ENCODE measurements at places on chromosomes 7 and 10. TPM values are rescaled to one million over a fixed set of nuclear protein-coding genes. Genes with fewer than 3 reads are reported as not detected.

Gene CPEB3
- total RNA-seq = 1.1 TPM

- H3K27me3 ChIP-seq = no peaks in the 10 kb centered on the region
- no peaks in the 10 kb centered on the region for H3K36me3 ChIP-seq
- H3K4me1 ChIP-seq = no peaks in the 10 kb centered on the region
Observed at GRCh38 chr10:1643161-1643907, 94.0 kb downstream of the ADARB2 start.

Gene TBATA
- not detected for total RNA-seq

Gene XPNPEP1
- total RNA-seq = 71.3 TPM

DNA sequence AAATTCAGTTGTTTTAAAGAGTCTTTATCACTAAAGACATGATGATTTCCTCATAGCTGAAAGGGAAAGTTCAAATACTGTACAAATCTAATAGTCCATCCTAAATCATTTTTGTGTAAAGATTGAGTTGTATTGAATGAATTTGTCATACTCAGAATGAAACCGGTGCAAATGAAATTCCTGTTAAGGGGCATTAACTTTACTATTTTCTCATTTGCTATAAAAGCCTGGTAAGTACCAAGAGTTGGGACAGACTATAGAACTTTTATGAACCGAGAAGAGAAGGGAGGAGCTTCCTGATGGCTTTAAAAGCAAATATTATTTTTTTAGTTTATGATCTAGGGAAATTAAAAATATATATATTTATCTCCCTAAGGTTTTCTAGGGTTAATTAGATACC lies 260.0 kb upstream of the AKR1E2 start:
- H3K4me3 ChIP-seq = no peak overlapping the region
- no peaks in the 10 kb centered on the region for H3K36me3 ChIP-seq
- no peaks in the 10 kb centered on the region for H3K27me3 ChIP-seq
- H3K27ac ChIP-seq = no peak overlapping the region
- H3K4me1 ChIP-seq = no peaks in the 10 kb centered on the region

GRCh38 chr7:15795393-15795792 lies 108.9 kb upstream of the MEOX2 start:
- H3K27me3 ChIP-seq = no peaks in the 10 kb centered on the region
- H3K4me3 ChIP-seq = no peak overlapping the region
- no peak for DNase-seq
- H3K4me1 ChIP-seq = no peaks in the 10 kb centered on the region
- no peak overlapping the region for H3K27ac ChIP-seq
- H3K36me3 ChIP-seq = no peaks in the 10 kb centered on the region

- H3K36me3 ChIP-seq = no peaks in the 10 kb centered on the region
- H3K27me3 ChIP-seq = no peaks in the 10 kb centered on the region
- H3K27ac ChIP-seq = no peak overlapping the region
- no peak overlapping the region for H3K4me3 ChIP-seq
Observed at GRCh38 chr7:24125765-24126164, 158.2 kb upstream of the NPY start.

Gene HACD1
- total RNA-seq = 25.0 TPM

- DNase-seq = no peak
- H3K4me3 ChIP-seq = no peak overlapping the region
- peaks cover 2% of the 10 kb centered on the region for H3K36me3 ChIP-seq
- H3K4me1 ChIP-seq = peaks cover 2% of the 10 kb centered on the region
- H3K27me3 ChIP-seq = no peaks in the 10 kb centered on the region
Observed at GRCh38 chr7:17745610-17746009, 194.7 kb downstream of the SNX13 start.

GRCh38 chr10:49309691-49310411 lies 10.9 kb downstream of the C10orf71 start:
- no peak overlapping the region for H3K27ac ChIP-seq
- no peaks in the 10 kb centered on the region for H3K36me3 ChIP-seq
- no peaks in the 10 kb centered on the region for H3K4me1 ChIP-seq
- DNase-seq = no peak
- no peaks in the 10 kb centered on the region for H3K27me3 ChIP-seq

Gene WAPL
- total RNA-seq = 61.4 TPM

Gene HSPA12A
- total RNA-seq = 3.2 TPM

Gene NOS3
- 4.5 TPM for total RNA-seq

Gene CRPPA
- 1.9 TPM for total RNA-seq

DNA sequence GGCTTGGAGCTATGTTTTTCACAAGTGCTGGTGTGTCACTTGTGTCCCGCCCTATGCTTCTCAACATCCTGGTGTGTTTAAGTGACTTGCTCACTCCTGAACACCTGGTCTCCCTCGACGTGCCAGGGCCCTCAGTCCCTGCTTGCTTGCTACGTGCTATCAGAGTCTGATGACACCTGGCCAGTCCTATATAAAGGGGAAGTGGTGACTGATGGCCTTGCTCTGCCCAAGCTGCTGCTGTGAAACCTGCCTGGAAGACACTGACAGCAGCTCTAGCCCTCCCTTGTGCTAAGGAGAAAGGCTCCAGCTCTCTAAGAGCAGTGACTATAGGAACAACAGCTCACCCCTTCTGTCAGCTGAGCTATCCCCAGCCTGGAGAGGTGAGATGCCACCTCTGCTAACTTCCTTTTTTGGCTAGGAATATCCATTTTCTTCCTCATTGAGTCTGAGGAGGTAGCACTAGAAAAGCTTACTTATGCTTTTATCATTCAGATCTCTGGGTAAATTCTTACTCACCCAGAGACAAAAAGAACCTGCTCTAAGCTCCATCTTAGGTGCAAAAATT lies 77.2 kb upstream of the PLXNA4 start:
- no peak for DNase-seq
- H3K27me3 ChIP-seq = no peaks in the 10 kb centered on the region
- no peak overlapping the region for H3K27ac ChIP-seq
- no peak overlapping the region for H3K4me3 ChIP-seq

DNA sequence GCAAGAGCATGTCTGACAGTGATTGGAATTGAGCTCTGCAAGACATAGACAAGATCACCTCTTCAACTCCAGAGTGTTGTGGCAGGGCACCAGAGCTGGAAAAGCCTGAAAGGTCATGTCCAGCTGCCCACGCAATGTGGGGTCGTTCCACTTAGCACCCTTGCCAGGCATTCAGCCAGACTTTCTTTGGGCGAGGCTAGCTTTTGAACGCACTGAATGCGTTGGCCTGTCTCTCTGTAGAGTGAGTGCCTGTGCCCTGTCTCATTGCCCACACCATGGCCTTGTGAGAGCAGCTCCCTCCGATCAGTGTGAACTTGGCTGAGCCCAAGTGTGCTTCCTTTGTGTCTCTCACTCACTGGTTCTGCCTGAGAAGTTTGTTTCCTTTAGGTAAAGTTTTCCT lies 23.3 kb downstream of the UBTD1 start:
- no peaks in the 10 kb centered on the region for H3K27me3 ChIP-seq
- no peak overlapping the region for H3K27ac ChIP-seq
- no peaks in the 10 kb centered on the region for H3K36me3 ChIP-seq

- H3K36me3 ChIP-seq = peaks cover 39% of the 10 kb centered on the region
- no peak for DNase-seq
- no peak within 1 kb of the TSS for H3K27ac ChIP-seq
- no peaks in the 10 kb centered on the region for H3K27me3 ChIP-seq
Observed at GRCh38 chr10:3784510-3785250, at the start of gene KLF6. Gene KLF6 (minus strand): TSS chr10:3785209. CDS start chr10:3785014, 195 bp downstream.

GRCh38 chr7:2110610-2111396 lies 121.9 kb downstream of the MAD1L1 start:
- no peaks in the 10 kb centered on the region for H3K4me1 ChIP-seq
- no peak overlapping the region for H3K4me3 ChIP-seq
- DNase-seq = no peak
- H3K27me3 ChIP-seq = no peaks in the 10 kb centered on the region

- H3K27ac ChIP-seq = no peak overlapping the region
- peaks cover 17% of the 10 kb centered on the region for H3K4me1 ChIP-seq
- no peaks in the 10 kb centered on the region for H3K27me3 ChIP-seq
- DNase-seq = no peak
Observed at GRCh38 chr10:61989995-61990760, 88.7 kb downstream of the ARID5B start.

Gene ASB10
- not detected for total RNA-seq

DNA sequence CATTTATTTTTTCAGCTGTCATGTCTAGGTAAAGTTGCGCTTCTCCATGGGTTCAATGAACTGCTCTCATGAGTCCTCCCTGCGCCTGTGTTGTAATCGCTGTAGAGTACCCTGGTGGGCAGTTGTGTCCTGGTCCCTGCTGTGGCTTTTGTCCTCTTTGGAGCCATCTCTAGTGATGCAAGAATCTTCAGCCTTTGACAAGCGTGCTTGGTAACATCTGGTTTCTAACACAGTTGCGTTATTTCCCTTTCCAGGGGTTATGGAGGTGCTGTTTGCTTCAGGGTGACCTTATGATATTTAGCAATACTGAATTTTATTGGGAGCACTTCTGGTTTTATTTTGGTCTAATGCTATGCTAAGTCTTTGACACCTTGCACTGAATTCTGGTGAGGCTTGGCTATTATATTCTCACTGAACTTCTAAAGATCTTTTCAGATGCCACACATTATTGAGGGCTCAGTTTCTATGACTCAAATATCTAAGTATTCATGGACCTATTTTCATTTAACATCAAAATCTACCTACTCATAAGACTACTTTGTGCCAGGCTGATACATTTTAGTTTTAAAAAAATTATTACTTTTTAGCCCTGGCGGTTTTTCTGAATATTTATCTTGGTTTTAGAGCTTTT lies 88.6 kb downstream of the FANK1 start:
- no peak for DNase-seq
- H3K4me3 ChIP-seq = no peak overlapping the region

Gene FAM237B
- total RNA-seq = not detected

DNA sequence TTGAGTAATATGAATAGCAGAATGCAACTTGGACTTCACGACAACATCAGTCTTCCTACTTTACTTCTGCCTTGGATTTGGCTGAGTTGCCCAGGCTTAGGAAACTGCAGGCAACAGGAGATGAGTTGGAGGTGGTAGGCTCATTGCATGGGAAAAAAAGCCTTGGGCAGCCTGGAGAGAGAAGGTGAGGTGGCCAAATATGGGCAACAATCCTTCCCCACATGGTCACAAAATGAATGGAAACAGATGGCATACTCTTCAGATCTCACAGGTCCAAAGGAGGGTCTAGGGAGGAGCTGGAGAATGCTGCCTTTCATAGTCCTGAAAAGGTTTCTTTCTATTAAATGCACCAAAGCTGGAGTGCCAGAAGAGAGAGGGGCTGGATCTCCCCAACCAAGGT lies 128.6 kb upstream of the AOAH start:
- no peak overlapping the region for H3K4me3 ChIP-seq
- peaks cover 3% of the 10 kb centered on the region for H3K36me3 ChIP-seq
- no peaks in the 10 kb centered on the region for H3K27me3 ChIP-seq
- H3K27ac ChIP-seq = no peak overlapping the region

Gene ADIRF
- total RNA-seq = not detected

- H3K4me1 ChIP-seq = no peaks in the 10 kb centered on the region
- H3K36me3 ChIP-seq = peaks cover 2% of the 10 kb centered on the region
- H3K27me3 ChIP-seq = no peaks in the 10 kb centered on the region
- H3K27ac ChIP-seq = no peak overlapping the region
- DNase-seq = no peak
Observed at GRCh38 chr10:6868036-6868725, 288.1 kb upstream of the PRKCQ start.

GRCh38 chr10:59872892-59873463 lies 33.4 kb downstream of the CCDC6 start:
- DNase-seq = no peak
- no peak overlapping the region for H3K27ac ChIP-seq
- no peaks in the 10 kb centered on the region for H3K36me3 ChIP-seq

Gene UBN2
- 26.3 TPM for total RNA-seq

Gene REEP3
- total RNA-seq = 23.8 TPM

DNA sequence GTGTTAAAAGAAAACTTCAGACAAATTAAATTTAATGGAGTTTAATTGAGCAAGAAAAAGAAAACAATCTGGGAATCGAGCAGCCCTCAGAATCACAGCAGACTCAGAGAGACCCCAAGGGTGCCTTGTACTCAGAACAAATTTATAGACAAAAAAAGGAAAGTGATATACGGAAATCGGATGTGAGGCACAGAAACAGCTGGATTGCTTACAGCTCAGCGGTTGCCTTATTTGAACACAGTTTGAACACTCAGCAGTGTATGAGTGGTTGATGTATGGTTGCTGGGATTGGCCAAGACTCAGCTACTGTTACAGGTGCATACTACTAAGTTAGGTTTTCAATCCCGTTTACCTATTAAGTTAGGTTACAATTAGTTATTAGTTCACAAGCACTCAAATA lies 103.8 kb upstream of the LYZL1 start:
- no peak for DNase-seq
- H3K4me1 ChIP-seq = no peaks in the 10 kb centered on the region
- H3K36me3 ChIP-seq = no peaks in the 10 kb centered on the region
- H3K27ac ChIP-seq = no peak overlapping the region
- no peak overlapping the region for H3K4me3 ChIP-seq

DNA sequence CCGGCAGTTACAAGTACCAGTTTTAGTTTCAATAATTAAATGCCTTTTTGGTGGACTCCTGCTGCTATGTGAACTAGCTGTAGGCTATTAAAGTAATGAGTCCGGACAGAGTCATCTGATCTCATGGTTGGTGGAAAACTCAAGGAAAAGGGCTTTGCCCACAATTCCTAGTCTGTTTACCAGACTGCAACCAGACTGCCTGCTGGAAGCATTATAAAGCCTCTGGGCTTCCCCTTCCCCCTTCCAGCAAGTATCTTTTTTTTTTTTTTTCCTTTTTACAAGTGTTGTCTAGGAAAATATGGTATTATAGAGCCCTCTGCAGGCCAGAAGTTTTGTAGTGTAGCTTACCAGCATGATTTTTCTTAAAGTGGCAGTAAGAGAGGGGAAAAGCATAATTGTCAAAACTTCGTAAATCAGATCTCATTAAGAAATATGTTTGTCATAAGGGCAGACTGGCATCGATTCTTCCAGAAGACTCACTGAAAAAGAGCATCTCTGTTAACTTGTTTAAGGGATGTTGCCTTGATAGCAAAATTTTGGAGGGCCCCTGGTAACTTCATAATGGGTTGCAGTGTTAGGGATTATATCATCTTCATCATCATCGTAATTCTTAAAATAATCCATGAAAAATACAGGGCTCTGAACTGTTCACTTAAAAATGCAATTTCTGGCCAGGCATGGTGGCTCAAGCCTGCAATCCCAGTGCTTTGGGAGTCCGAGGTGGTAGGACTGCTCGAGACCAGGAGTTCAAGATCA lies 181.3 kb downstream of the TAX1BP1 start:
- DNase-seq = no peak
- H3K27ac ChIP-seq = no peak overlapping the region
- peaks cover 6% of the 10 kb centered on the region for H3K4me1 ChIP-seq
- no peaks in the 10 kb centered on the region for H3K27me3 ChIP-seq

- DNase-seq = no peak
- no peak overlapping the region for H3K4me3 ChIP-seq
- no peaks in the 10 kb centered on the region for H3K27me3 ChIP-seq
- no peaks in the 10 kb centered on the region for H3K4me1 ChIP-seq
Observed at GRCh38 chr7:117041822-117042221, 88.5 kb downstream of the ST7 start.

- no peak overlapping the region for H3K4me3 ChIP-seq
- no peak for DNase-seq
- no peaks in the 10 kb centered on the region for H3K36me3 ChIP-seq
- peaks cover 6% of the 10 kb centered on the region for H3K4me1 ChIP-seq
Observed at GRCh38 chr10:24848195-24848594, 104.2 kb downstream of the PRTFDC1 start.

Gene RP9
- total RNA-seq = 13.5 TPM

GRCh38 chr7:3301449-3301731 lies 338 bp downstream of the SDK1 start:
- H3K27ac ChIP-seq = no peak overlapping the region
- H3K4me1 ChIP-seq = peaks cover 6% of the 10 kb centered on the region
- no peaks in the 10 kb centered on the region for H3K27me3 ChIP-seq
- H3K4me3 ChIP-seq = peak overlapping the region; percentile 40
- H3K36me3 ChIP-seq = no peaks in the 10 kb centered on the region
